Activated CD4-positive, alpha-beta memory T cell treated with anti-CD3 and anti-CD28 coated beads, Interleukin-2, amount 10 ng/mL, durations not matched to agents 7 days and 5 days (primary cell): ENCODE measurements at places on chromosomes 2 and 18.

- H3K36me3 ChIP-seq: no peaks in the 10 kb centered on the region
- H3K4me1 ChIP-seq: no peaks in the 10 kb centered on the region
- no peak for DNase-seq
Measured at GRCh38 chr18:48634491-48634890, 95.7 kb downstream of the CTIF start.

- H3K4me3 ChIP-seq: peak overlapping the region; percentile 93
- H3K27me3 ChIP-seq: peaks cover 6% of the 10 kb centered on the region
- DNase-seq: no peak
- peaks cover 42% of the 10 kb centered on the region for H3K4me1 ChIP-seq
- peaks cover 29% of the 10 kb centered on the region for H3K36me3 ChIP-seq
Measured at GRCh38 chr2:47177043-47177565, 22.0 kb upstream of the STPG4 start.

GRCh38 chr2:28629910-28630309 lies 121.7 kb upstream of the PPP1CB start:
- peaks cover 30% of the 10 kb centered on the region for H3K4me1 ChIP-seq
- no peaks in the 10 kb centered on the region for H3K27me3 ChIP-seq
- peaks cover 6% of the 10 kb centered on the region for H3K36me3 ChIP-seq
- H3K4me3 ChIP-seq: no peak overlapping the region
- no peak overlapping the region for H3K27ac ChIP-seq

DNA sequence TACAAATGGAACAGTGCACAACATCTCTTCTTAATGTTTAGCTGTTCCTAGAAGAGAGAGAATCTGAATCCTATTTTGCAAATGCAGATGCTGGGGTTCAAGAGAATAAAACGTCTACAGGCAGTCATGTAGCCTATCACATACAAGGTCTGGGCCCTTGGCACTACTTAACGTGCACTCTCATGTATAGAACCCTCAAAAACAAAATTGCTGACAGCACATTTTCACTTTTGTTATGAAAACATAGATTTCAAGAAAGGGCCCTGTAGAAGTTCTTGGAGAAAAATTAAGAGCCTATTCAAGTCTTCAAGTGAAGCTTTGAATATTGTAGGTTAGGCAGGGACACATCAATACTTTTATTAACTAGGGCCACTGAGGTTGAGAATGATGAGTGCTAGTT lies 504.3 kb upstream of the FAM98A start:
- no peaks in the 10 kb centered on the region for H3K36me3 ChIP-seq
- no peaks in the 10 kb centered on the region for H3K4me1 ChIP-seq
- DNase-seq: no peak
- no peaks in the 10 kb centered on the region for H3K27me3 ChIP-seq
- no peak overlapping the region for H3K4me3 ChIP-seq

GRCh38 chr2:1685957-1686783 lies 58.1 kb downstream of the PXDN start:
- no peak overlapping the region for H3K4me3 ChIP-seq
- H3K4me1 ChIP-seq: no peaks in the 10 kb centered on the region
- H3K27ac ChIP-seq: no peak overlapping the region
